ENCODE measurements at places on chromosomes 3 and 15.
A peak's percentile ranks its signal among the peaks of the same experiment; 100 is the strongest.

GRCh38 chr3:176967522-176967921, 229.8 kb downstream of the TBL1XR1 start:
- peak; percentile 77 for DNase-seq

DNA sequence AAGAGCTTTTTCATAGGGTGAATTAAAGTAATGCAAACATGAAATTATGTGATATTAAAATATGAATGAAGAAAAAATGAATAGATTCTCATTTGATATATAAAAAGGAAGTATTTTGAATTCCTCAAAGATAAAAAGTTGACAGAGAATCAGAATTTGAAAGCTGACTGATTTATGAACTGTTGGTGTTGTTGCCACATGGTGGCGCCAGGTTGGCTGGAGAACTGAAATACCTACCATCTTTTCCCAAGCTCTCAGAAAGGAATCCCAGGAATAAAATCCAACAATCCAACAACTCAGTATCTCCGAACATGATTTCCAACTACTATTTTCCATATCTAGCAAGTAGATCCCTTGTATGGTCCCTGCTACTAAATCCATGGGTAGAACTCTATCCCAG, 3.1 kb downstream of the MYRIP start:
- no peak for DNase-seq

DNA sequence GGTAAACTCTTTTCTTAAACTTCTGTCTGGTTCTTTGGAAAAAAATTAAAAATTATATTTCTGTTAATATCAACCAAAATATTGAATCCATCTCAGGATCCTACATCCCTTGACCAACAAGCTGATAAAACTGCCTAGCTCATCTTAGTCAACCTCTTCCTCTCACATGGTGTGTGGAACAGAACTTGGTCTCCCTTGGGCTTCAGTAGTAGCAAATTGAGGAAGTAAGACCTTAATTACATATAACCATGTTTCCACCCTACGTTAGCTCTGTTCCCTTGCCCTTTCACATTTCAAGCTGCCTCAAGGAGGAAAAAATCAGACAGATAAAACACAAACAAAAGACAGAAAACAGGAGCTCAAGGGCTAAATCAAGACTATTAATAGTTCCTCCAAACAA, 116.4 kb downstream of the GREM1 start:
- DNase-seq = no peak

GRCh38 chr15:70099967-70100473, 2.3 kb upstream of the TLE3 start:
- DNase-seq = no peak

DNA sequence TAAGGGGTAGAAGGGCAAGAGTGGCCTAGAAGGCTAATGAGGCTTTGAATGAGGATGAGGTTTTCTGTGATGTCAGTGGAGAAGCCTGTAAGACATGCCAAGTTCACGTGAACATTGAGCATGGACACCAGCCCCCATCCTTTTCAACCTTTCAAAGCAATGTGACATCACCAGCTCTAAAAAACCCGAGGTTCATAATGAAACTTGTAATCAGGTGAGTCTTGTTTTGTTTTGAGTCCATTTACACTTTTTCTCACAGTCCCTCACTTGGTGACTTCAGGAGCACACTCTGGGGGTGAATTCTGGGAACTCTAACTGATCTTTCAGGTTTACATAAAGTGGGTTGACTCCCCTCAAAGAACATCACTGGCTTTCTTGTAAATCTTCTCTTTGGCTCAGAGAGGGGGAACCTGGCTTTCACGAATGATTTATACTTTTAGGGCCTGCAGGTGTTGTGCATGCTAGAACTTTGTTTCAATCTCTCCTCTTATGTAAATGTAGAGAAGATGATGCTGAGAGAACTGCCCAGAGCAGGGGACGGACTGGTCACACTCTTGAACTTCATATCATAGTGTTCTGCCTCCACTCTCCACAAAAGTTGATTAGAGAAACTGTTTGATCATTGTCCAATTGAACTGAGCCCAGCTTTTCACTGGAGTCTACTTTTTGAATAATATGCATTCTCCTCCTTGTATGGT, 224.7 kb upstream of the SATB1 start:
- DNase-seq = no peak

DNA sequence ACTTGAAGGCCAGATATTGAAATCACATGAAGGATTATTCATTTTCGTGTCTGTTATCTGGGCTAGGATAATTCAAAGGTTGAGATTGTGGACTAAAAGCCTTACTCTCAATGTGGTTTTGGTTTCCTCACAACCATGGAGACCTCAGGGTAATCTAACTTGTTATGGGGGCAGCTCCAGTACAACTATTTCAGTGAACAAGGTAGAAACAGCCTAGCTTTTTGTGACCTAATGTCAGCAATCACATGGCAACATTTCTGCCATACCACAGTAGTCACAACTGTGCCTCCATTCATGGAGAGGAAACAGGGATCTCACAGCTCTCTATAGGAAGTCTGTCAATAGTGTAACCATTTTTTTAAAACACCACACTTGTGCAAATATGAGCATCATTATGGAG, 62.4 kb upstream of the RARB start:
- DNase-seq = no peak

- no peak for DNase-seq
These were observed 45.0 kb upstream of the FGF12 start for GRCh38 chr3:192772240-192772894.

- no peak for DNase-seq
These were observed 67.6 kb downstream of the FNDC3B start for GRCh38 chr3:172106989-172107388.

DNA sequence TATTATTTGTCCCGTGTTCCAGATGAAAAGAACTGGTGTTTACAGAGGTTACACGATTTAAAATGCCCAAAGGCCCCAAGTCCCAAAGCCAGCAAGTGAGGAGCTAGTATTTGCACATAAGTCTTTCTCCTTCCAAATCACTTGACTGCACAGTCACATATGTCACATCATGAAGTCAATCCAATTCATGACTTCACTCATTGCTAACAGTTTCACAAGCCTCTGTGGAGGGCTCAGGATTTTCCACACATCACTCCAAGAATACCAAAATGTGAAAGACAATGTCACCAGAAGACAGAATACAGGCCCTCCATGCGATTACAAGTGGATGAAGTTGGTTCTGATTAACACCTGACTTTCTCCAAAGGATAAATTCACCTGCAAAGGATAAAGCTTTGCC, 283.1 kb upstream of the UBE2E2 start:
- no peak for DNase-seq

All from fibroblast of lung (primary cell).